T-helper 1 cell (primary cell): ENCODE measurements at places on chromosomes 1 and 21.

GRCh38 chr1:12215118-12215961 is 14.5 kb upstream of the VPS13D start:
- DNase-seq = no peak

GRCh38 chr1:92480200-92480812 is 6.4 kb downstream of the GFI1 start:
- DNase-seq = no peak

DNA sequence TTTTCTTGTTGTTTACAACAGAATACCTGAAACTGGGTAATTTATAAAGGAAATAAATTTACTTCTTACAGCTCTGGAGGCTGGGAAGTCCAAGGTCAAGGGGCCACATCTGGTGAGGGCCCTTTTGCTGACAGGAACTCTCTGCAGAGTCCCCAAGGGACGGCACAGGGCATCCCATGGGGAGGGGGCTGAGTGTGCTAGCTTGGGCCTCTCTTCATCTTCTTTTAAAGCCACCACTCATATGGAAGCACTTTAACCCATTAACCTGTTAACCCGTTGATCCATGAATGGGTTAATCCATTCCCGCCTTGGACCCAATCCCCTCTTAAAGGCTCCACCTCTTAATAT is 76.3 kb downstream of the OBSCN start:
- DNase-seq = no peak

DNA sequence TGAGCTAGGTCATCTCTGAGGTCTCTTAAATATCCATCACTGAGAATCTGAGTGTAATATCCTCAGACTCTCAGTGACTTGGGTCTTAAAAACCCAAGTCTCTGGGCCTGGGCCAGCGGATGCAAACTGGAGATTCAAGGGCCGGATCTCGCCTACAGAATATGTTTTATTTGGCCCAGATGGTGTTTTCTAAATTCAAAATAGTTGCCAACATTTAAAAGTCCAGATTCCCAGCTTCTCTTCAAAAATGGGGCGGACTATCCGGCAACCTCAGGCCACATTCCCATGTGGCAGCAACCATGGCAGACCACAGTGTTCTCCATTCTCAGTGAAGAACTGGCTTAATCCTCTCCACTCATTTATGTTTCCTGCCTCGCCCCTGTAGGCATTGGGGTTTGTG is 12.7 kb upstream of the HEYL start:
- DNase-seq = no peak

GRCh38 chr21:34107606-34108005 is 34.2 kb downstream of the MRPS6 start:
- DNase-seq = no peak

- DNase-seq = peak; percentile 66
These were observed at the start of gene ATF3 for GRCh38 chr1:212608392-212608958. Gene ATF3 (plus strand): TSS chr1:212608761. CDS start chr1:212615022, 6,261 bp downstream.

- no peak for DNase-seq
These were observed 63.8 kb downstream of the TGFB2 start for GRCh38 chr1:218408942-218409341.

DNA sequence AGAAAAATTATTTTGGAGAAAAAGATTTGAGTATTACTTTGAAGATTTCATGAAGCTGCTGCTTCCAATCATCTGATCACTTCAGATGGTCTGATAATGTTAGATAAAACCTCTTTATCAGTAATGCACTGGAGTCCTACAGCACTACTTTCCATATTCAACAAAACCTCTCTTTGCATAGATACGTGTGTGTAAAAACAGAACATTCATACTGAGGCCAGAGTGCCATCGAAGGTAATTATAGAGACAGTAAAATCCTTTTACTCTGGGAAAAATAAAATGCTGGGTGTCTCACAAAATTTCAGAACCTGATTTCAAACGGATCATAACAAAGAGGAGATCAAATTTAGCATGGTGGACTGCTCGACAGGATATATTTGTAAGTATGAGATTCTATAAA is at the start of gene RGS13:
Gene RGS13 (plus strand): TSS at position 209 of the 400 bp plus-strand sequence. CDS start 8,188 bp downstream, outside the sequence.
- no peak for DNase-seq

GRCh38 chr21:35582731-35583130 is 477.6 kb downstream of the SETD4 start:
- DNase-seq = no peak

GRCh38 chr1:20477348-20478056 is 8.5 kb downstream of the CAMK2N1 start:
- DNase-seq = no peak

DNA sequence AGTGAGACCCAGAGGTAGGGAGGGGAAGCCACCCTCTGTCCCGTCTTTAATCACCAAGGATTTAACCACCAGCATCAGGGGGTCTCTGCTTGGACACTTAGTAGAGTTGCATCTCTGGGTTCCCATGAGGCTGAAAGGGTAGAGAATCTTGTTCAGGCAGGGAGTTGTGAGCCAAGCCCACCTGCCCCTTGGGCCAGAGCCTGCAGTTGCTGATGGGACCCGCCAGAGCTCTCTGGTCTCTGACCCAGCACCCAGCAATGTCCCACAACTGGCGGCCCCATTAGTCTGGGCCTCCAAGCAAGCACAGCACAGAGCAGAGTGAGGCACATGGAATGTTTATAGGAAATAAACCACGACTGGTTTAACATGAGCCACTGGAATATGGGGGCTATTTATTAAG is 166.3 kb downstream of the TRIM33 start:
- DNase-seq = no peak
